ENCODE measurements at places on chromosomes 4 and X.

DNA sequence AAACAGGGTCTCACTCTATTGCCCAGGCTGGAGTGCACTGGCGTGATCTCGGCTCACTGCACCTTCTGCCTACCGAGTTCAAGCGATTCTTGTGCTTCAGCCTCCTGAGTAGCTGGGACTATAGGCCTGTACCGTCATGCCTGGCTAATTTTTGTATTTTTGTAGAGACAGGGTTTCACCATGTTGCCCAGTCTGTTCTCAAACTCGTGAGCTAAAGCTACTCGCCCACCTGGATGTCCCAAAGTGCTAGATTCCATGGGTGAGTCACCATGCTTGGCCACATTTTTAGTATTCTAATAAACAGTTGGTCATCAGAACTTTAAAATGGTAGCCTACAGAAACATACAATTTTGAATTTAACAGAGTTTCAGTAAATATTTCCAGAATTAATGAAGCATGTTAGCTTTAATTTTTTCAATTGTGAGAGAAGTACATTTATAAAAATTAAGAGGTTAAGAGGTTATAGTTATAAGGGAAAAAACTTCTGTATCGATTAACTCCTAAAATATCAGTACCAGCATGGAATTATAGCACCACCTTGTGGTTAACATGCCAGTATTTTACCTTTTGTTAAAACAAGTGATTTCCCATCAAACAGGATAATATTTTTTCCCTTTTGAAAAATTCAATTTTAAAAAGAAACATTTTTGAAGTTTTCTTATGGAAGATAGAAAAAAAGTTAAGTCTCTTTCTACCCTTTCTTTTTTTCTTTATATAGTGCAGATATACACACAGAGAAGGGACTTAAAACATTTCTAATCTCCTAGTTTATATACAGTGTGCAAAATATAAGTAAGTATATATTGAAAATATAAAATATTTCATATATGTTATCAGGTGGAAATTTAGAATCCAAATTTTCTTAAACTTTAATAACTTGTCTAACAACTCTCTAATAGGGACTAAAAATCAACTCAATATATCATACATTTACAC lies 35.4 kb downstream of the CEP44 start:
- no peak for DNase-seq

DNA sequence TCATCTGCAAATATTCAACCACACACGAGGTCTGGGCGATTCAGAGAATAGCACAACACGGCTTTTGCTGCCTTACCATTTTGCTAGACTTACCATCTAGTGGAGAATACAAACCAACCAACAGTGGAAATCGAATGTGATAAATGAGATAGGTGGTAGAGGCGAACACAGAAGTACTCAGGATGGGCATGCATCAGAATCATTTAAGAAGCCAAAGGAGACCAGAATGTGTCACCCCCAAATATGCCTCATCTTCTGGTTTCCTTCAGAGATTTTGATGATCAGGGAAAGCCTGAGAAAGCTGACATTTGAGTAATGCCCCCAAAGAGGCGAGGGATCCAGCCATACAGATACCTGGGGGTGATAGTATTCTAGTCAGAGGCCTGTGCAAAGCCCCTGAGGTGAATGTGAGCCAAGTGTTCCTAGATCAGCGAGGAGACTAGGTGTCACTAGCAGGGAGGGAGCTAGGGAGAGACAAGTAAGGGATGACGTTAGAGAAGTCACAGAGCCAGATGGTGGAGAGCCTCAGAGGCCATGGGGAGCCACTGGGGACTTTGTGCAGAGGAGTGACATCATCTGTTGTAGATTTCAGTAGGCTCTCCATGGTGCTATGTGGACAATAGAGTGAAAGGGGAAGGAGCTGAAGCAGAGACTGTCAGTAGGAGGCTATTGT lies 1.7 kb downstream of the MTMR1 start:
- DNase-seq, result no peak

GRCh38 chr4:159504684-159505083 lies 401.8 kb downstream of the RAPGEF2 start:
- no peak for DNase-seq

DNA sequence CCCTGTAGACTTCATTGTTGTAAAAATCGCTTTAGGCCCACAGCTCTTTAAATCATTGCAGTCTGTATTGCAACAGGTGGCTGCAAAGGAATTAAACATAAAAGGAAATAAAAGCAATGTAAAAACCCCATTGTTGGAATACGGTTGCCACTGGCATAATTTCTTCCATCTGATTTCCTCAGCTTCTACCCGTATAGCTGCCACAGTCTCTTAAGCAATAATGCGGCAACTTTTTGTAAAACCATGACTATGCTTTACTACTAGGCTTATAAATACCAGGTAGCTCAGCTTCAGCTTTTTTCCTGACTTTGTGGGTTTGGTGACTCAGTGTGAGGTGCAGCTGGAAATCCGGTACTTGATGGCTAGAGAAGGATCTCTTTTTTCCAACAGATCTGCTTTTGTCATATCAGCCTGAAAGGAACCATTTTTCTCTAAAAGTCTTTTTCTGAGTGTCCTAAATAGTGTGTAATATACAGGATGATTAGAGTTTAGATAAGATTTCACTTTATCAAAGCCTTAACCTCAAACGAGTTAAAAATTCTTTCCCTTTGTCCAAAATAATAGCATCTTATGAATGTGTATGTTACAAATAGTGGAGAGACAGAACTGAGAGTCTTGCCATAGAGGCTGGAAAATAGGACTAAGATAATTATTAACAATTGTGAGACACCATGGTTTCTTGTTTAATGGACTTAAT lies 268.0 kb downstream of the ADGRL3 start:
- peak; percentile 68 for DNase-seq

DNA sequence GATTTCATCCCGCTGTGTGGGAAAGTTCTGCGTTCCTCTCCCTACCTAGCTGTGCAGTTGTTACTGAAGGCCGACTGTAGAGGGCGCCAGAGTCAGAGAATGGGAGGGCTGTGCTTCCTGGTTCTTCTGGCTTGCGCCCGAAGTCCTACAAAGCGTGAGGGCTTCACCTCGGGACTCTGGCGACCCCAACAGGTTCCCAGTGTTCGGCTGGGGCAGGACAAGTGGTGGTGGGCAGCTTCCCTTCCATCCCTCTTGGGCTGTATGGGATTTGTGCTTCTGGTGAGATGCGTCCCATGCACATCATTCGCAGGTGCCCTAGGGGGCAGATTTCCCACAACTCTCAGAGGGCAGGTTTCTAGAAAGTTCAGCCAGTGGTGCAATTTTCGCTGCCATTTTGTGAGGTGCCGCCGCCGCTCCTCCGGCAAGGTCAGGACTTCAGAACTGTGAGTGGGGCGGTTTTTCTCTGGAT lies 27.3 kb downstream of the CT45A1 start:
- DNase-seq, result no peak

DNA sequence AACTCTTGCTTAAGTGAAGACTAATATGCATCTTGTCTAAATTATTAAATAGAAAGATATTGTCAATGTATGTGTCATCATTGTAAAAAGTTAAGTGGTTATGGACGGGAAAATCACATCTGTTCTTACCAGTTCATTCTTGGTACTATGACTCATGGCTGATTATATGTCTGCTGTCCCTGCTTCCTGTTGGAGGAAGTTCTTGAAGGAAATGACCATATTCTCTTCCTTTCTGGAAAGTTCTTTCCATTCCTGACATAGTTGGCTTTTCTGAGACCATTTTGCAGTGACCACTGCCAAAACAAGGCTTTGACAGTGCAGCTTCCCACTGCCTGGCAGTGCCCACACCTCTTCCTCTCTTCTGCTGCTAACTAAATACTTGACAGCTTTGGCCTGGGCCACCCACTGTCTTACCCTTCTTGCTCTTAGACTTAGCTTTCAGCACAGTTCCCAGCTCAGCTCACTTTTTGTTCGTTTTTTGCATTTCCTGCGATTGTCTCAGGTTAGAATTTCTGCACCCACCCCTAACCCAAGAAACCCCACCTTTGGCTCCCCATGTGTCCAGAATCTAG lies 13.2 kb upstream of the CLDN24 start:
- DNase-seq, result peak; percentile 46

Measured in retinal pigment epithelial cell (primary cell).